ENCODE measurements at places on chromosomes 7 and 10.
A peak's percentile ranks its signal among the peaks of the same experiment; 100 is the strongest.

DNA sequence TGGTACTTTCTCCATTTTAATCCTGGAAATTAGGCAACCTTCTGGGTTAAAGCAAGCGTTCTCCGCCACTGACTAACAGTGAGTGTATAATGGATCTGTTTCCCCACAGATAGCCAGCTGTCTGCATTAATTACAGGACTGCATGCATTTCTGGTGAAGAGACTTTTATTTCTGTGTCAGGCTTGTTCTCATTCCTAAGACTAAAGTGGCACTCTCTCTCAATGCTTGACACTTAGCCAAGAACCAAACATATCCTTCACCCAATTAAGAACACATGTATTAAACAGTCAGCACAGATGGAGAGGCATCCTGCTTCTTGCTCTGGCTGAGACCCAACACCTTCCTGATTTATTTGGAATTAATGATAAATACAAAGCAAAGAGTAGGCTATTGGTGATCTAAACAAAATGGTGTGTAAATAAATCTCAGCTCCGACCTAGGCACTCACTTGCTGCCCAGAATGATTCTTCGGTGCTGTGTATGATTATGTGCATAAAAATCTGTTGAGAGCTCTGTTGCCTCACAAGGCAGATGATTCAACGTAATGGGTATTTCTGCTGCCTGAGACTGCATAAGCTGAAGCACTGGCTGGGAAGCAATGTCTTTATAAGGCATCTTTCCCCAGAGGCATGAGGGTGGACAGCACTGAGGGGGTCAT lies 16.8 kb downstream of the CALU start:
- no peak for DNase-seq

GRCh38 chr10:86734207-86734988 lies 22.0 kb upstream of the BMPR1A start:
- no peak for DNase-seq

DNA sequence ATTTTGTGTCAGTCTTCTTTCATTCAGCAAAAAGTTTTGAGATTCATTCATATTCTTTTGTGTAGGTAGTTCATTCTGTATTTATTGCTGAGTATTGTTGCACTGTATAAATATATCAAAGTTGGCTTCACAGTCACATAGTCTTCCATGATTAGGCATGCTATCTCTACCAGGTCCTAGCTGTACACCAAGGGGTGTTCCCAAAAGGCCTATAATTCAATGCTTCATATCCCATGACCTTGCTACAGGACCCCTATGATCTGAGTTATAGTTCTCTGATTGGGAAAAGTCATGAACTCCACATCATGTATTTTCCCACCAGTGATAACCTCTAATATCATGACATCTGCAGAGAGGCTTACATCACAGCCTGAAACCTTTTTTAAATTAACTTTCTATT lies 47.3 kb upstream of the MAGI2 start:
- no peak for DNase-seq

DNA sequence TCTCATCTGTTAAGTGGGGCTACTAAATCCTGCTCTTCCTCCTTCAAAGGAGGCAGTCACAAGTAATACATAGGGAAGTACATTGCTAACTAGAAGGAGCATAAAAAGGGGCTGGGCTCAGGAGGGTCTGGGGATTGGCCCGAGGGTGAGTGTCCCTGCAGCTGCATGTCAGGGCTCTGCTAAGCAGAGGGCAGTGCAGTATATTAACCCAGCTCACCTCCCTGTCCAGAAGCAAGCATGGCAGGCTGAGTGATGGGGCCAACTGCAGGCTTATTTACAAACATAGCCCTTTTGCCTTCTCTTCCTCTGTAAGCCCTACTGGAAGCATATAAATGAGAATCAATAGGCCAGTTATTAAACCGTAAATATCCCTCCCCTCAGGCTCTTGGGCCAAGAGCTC lies 143.2 kb upstream of the PCBD1 start:
- no peak for DNase-seq

- peak; percentile 73 for DNase-seq
Measured at GRCh38 chr10:16520900-16521299, 779 bp downstream of the C1QL3 start.

DNA sequence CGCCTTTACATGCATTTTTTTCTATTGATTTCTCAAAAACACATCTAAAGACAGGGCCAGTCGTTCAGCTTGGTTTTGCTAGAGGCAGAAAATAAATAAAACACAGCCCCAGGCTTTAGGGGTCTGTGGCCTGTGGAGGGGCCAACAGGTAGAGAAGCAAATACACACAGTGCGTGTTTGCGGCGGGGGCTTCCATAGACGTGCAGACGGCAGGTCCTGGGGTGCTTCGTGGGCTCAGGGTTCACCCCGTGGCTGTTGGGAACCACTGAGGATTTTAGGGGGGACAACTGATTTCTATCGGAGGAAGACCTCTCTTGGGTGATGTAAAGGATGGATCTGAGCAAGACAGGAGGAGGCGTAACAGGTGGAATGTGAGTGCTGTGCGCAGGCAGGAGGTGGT lies 445.7 kb upstream of the FOXK1 start:
- DNase-seq: no peak

- DNase-seq: no peak
Measured at GRCh38 chr10:92164036-92164696, 126.7 kb downstream of the CPEB3 start.

DNA sequence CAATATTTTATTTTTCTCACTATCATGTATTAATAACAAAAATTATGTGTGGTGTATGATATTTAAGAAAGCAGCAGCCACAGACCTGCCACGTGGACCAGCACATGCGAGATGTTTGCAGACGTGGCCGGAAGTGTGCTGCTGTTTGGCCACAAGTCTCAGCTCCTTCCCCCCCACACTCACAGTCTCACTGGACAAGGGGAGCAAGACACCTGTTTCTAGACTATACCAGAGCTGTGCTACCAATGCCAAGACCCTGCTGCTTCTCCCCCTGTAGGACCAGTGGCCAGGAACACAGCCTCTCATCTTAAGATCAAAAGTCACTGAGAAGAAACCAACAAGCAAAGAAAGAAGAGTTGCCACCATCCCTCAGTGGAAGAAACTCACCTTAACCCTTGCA lies 258.9 kb upstream of the PPP2R2D start:
- DNase-seq: no peak

DNA sequence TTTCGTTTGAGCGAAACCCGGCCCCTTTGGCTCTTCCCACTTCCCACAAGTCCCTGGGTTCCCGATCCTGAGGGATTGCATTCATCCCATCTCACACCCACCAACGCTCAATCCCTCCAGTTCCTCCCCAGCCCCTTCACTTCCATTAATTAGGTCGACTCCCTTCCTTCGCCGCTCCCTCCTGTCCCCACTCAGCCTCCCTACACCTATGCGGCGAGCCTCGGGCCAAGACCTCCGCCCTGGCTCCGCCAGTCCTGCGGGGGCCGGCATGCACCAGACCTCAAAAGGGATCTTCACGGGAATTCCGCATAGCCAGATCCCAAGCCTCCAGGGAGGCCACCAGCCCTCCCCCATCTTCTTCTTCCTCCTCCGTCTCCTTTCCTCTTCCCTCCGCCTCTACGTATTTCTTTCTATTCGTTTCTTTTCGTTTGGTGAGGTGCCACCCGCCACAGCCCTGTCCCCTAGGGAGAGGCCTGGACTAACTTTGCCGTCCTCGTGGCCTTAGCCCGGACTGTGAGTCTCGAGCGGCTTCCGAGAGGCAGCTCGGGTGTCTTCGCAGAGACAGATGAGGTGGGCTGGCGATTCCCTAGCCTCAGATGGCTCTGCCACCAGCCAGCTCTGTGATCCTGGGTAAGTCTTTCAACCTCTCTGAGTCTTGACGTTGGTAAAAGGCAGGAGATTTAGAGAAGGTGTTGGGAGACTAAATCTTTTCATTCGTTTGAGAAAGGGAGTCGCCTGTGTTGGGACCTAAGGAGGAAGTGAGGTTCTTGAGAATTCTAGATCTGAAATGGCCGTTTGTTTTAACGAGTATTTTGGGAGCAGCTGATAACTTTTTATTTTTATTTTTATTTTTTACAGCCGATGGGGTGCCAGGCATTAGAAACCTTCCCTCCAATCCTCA lies 8.1 kb upstream of the LBX1 start:
- no peak for DNase-seq

GRCh38 chr10:66783316-66783715 lies 142.5 kb upstream of the LRRTM3 start:
- no peak for DNase-seq

DNA sequence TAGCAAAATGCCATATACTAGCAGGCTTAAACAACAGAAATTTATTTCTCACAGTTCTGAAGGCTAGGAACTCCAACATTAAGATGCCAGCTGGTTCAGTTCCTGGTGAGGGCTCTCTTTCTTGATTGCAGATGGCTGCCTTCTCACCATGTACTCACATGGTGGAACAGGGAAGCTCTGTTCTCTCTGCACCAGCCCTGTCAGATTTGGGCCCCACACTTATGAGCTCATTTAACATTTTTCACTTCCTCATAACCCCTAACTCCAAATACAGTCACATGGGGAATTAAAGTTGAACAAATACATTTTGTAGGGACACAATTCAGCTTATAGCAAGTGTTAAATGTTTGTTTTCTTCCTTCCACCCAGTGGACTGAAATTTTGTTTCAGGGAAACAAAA lies 218.6 kb upstream of the TAC1 start:
- no peak for DNase-seq

- DNase-seq: no peak
Measured at GRCh38 chr10:63671317-63671937, 150.2 kb downstream of the REEP3 start.

GRCh38 chr10:3339531-3339950 lies 167.0 kb upstream of the PITRM1 start:
- no peak for DNase-seq

- no peak for DNase-seq
Measured at GRCh38 chr10:95035332-95036295, 33.7 kb downstream of the CYP2C8 start.

- peak; percentile 45 for DNase-seq
Measured at GRCh38 chr7:91940171-91940570, 491 bp upstream of the AKAP9 start.

DNA sequence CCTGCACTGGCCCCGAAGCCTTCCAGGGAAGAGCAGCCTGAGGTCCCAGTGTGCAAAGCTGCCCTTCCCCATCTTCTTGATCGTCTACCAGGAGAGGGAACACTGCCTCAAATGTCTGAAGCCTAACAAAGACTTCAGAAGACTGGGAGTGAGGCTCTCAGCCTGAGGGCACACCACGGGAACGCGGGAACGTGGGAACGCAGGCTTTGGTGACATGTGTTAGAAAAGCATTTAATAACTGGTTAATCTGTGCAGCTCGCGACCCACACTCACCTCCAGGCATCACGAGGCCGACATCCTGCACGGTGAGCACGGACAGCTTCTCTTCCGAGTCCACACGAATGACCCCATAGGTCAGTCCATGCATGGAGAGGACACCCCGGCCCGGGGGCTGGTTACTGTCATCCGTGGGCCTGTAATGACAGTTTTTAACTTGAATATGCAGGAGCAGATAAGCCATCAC lies 234.0 kb downstream of the ZMYND11 start:
- DNase-seq: no peak

- peak; percentile 88 for DNase-seq
Measured at GRCh38 chr10:119445311-119445934, 97.1 kb downstream of the RGS10 start.
